ENCODE measurements at places on chromosomes 1 and 21.

DNA sequence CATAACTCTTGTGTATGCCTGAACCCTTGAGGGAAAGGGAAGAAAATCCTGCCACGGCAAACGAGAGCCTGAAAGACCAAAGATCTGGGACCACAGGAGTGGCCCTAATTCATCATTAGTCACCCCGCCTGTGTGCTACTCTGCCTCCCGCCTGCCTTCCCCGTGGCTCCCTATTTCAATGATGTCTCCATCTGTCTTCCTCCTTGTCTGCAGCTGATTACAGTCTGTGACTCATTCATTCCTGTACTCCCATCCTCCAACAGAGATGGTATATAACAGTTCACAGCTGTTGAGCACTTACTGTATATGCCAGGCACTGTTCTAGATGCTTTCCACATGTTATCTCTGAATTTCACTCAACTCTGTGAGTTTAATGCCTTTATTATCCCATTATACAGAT is 96.6 kb downstream of the SEC16B start:
- DNase-seq = no peak

- no peak for DNase-seq
Measured at GRCh38 chr1:172405912-172406311, 14.6 kb upstream of the C1orf105 start.

DNA sequence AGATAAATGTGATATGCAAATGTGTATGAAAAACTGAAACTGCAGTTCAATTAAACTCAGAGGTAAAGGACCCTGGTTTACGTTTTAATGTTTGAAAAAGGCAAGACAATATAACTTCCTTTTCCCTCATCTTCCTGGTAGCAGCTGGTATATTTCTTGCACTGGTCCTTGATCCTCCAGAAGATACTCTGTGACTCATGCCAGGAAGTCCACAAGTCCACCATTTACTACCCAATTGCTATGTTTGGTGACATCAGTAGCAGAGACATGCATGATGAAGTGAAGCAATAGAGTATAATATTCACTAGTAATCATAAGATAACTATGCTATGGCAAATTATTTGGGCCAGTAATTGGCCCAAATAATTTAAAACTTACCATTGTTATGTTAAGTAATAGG is 774.5 kb upstream of the NEGR1 start:
- DNase-seq = no peak

DNA sequence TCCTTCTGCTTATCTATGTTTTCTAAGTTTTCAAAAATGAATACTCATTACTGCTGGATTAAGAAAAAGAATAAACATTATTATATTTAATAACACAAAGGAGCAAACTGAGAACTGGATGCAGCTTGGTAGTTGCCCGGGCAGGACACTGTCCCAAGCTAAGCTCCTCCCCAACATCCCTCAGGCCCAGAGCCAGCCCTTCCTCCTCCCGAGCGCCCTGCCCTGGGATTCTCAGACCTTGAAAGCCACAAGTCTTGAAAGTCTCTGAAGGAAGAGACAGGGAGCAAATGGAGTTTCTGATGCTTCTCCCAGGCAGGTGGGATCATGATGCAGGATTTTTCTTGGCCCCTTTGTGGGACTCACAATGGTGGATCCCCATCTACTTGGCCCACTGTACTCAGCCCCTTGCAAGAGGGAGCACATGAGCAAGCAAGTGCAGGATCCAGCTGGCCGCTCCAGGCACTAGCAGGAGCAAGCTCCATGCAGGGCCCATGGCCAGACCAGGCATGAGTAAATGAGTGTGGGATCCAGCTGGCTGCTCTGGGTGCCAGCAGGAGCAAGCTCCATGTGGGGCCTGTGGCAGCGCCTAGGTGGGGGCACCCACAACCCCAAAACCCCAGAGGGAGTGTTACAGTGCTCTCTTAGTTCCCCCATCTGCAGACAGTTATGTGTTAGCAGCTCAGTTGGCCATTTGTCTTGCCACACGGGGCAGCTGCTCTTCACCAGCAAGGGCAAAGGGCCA is 32.1 kb upstream of the RAB4A start:
- no peak for DNase-seq

DNA sequence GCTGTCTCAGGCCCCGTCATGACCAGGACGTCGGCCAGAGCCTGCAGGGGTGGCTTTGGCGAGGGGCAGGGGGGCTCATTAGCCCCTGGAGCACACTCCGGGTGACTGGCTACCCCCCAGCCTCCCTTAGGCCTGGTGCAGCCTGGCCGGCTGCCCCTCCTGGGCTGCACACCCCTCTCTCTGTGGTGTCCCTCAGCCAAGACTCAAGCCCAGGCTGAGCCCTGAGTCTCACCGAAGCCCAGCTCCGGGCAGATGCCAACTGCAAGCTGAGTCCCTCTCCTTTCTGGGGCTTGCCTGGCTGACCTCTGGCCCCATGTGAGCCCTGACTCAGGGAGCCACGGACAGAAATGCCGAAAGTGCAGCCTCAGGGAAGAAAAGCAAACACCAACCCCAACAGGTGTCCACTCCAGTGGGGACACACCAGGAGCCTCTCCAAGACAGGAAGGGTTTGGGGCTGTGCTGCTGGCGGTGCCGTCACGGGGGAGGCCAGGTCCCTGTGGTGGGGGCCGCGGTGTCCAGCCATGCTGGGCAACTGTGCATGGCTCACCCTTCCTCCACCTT is 5.3 kb upstream of the IBA57 start:
- DNase-seq = no peak

- DNase-seq = no peak
Measured at GRCh38 chr1:61005614-61006580, 76.5 kb upstream of the NFIA start.

- no peak for DNase-seq
Measured at GRCh38 chr1:67953301-67953700, 97.1 kb downstream of the DIRAS3 start.

DNA sequence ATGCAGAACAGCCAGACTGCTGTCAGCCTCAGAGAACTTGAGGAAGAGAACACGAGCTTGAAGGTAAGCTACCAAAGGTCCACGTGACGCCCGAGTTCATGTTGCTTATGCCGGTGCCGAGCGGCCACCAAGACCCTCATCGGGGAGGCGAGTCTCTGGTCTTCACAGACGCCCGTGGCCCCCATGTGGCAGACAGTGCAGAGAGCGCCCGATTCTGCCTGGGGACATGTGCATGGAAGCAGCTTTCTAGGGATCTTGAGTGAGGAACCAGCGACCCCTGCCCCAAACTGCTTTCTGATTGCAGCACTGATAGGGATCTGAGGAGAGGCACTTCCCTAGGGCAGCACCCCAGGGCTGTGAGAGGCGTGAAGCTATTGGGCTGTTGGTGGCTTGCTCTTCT is 56.3 kb upstream of the DIP2A start:
- DNase-seq = no peak

- peak; percentile 55 for DNase-seq
Measured at GRCh38 chr1:2204415-2205190, 10.0 kb upstream of the FAAP20 start.

DNA sequence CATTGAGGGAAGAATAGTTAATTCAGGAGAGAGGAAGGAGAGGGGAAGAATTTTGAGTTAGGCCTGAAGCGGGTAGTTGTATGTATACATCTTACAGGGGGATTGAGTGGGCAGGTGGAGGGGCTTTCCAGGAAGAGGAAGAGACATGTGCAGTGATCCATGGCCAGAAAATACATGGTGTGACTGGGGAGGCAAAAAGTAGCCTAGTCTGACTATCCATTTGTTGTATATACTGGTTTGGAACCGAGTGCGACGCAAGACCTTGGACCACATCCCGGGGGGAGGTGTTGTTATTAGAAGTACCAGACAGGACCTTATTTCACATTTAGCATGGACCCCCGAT is 158.3 kb downstream of the SDCCAG8 start:
- DNase-seq = no peak

DNA sequence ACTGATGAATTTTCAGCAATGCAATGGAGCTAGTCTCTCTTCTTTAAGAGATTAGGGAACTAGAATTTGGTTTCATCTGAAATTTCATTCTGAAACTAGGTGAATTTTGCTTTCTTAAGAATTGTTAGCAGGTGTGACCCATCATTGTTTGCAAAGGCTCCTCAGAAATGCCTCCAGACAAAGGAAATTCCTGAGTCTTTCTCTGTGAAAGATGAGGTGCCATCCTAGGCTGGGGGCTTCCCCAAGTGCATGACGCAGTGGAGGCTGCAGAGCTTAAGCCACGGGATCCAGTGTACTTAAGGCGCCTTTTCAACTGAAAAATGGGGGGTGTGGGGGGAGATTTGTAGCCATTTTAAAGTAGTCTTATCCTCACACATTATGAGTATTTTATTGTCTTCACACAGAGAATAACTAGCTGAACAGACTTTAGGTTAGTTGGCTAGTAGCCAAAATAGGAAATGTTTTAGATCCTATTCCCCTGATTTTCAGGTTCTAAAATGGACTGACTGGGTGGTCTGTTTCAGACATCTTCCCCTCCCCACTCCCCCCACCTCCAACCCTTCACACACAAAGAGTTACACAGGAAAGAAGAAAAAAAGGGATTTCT is 202.0 kb downstream of the NFIA start:
- DNase-seq = no peak

DNA sequence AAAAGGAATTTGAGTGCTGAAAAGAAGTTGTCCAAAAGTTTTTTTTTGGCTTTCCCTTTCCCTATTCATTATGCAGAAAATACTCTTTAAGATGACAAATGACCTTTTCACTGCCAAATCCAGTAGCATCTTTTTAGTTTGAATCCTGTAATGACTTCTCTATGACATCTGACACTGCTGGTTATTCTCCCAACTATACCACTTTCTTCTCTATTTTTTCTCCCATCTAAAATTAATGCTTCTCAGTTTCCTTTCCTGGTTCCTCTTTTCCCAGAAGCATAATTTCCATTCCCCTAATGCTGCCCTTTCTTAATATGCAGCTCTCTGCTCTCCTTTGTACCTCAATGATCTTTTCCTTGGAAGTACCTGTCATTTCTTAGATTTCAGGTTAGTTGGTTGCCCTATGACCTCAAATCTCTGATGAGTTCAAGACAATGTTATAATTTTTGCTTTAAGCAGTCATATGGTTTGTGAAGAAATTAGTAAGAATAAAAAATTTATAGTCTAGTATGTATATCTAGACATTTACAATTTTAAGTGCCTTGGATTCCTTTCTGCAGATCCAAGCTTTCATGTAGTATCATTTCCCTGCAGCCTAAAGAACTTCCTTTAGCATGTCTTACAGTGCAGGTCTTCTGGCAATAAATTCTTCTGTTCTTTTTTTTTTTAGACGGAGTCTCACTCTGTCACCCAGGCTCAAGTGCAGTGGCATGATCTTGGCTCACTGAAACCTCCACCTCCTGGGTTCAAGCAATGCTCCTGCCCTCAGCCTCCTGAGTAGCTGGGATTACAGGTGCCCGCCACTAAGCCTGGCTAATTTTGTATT is 150.8 kb downstream of the CDC42BPA start:
- DNase-seq = no peak

Data from trophoblast cell (in vitro differentiated cells and primary cell).